ENCODE measurements at places on chromosomes 2 and 18.
A peak's percentile ranks its signal among the peaks of the same experiment; 100 is the strongest.

GRCh38 chr2:65367524-65367923 lies 64.9 kb downstream of the SPRED2 start:
- no peak for DNase-seq

DNA sequence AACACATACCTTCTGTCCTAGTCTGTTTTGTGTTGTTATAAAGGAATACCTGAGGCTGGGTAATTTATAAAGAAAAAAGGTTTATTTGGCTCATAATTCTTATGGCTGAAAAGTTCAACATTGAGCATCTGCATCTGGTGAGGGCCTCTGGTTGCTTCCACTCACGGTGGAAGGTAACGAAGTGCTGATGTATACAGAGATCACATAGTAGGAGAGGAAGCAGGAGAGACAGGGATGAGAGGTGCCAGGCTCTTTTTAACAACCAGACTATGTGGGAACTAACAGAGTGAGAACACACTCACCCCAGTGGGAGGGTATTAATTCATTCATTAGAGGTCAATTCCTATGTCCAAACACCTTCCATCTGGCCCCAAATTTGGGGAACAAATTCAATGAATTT lies 463.8 kb downstream of the DSC3 start:
- no peak for DNase-seq

DNA sequence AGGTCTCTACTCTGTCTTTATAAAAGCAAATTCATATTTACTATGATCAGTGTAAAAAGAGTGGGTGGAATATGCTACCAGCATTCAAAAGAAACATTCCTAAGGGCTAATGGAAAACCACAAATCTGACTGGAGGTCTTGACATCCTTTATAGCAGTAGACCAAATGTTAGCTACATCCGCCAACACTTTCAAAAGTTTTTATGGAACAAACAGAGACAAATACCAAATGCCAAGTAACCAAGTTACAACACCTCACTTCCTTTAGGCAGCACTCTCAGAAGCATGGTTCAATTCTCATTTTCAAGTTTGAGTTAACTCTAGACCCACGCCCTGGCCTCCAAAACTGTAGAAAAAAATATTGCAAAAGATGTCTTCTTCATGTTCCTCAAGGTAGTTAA lies 78.3 kb upstream of the SETBP1 start:
- no peak for DNase-seq

- DNase-seq: no peak
Measured at GRCh38 chr18:5419601-5420000, 124.1 kb upstream of the ZBTB14 start.

- DNase-seq: no peak
Measured at GRCh38 chr2:31032475-31032874, 105.8 kb downstream of the GALNT14 start.

GRCh38 chr2:203399031-203399430 lies 70.8 kb downstream of the ABI2 start:
- no peak for DNase-seq

DNA sequence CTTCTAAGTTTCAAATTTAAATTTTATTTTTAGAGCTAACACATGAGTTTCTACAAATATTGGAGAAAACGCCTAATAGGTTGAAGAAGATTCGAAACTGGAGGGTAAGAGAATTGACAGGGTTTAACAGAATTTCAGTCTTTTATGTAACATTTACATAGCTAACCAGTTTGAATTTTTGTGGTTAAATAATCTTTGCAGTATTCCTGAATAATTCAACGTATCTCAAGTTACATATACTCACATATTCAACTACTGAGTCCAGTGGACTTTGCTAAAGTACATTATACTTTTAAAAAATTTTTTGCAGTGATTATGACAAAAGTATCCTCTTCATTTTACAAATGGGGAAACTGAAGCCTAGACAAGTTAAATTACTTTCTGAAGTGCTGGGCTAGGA lies 34.0 kb downstream of the CCNT2 start:
- no peak for DNase-seq

- no peak for DNase-seq
Measured at GRCh38 chr2:3462493-3463104, 56.7 kb downstream of the ADI1 start.

- peak; percentile 77 for DNase-seq
Measured at GRCh38 chr2:38113981-38114708, 38.2 kb upstream of the CYP1B1 start.

DNA sequence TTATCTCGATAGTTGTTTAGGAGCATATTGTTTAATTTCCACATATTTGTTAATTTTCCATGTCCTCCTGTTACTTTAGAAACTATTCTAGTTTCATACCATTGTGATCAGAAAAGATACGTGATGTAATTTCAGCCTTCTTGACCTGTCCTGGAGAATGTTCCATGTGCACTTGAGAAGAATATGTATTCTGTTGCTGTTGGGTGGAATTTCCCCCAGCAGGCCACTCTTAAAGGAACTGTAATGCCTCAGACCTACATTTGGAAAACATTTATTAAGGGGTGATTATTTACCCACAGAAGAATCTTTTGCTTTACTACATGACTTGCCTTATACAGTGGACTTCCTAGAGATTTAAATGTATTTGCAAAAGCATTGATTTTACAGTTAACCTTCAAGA lies 55.5 kb downstream of the LIMS1 start:
- DNase-seq: no peak

- no peak for DNase-seq
Measured at GRCh38 chr2:56337342-56337741, 153.6 kb downstream of the CCDC85A start.

DNA sequence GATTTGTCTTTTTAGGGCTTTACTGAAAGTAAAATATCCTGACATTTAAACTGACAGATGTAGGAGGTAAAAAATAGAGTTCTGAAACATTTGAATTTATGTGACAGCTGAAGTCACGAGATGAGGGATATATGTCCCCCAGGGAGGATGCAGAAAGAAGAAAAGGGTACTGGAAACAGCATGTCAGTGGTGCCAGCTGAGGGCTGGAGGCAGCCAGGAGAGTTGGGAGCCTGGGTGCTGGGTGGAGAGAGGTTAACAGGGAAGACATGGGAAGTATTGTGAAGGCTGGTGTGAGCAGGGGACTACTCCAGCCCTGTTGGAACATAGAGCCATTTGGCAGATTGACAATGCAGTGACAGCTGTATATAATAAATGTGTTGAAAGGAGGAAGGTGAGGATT lies 11.8 kb upstream of the MOCOS start:
- no peak for DNase-seq

DNA sequence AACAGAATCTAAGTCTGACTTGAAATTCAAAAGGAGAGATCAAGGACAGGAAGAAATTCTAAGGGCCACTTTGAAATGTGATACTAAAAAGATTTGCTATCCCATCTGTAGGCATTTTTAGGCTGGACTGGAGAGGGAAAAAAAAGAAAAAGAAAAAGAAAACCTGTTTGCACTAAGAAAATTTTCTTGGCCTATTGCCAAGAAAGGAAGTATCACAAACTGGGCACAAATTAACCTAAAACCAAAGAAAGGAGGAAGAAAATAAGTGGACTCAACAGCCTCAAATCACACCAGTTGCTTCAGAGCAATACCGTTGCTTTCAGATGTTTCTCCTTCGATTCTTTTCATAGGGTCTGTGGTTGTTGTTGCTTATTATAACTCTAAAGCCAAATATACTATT lies 287.9 kb upstream of the VRK2 start:
- no peak for DNase-seq

Data from NCI-H1048 (cell line).